ENCODE measurements at places on chromosomes 5 and 9.
A peak's percentile ranks its signal among the peaks of the same experiment; 100 is the strongest.

- no peak for DNase-seq
Observed at GRCh38 chr5:79474367-79475151, 39.4 kb downstream of the HOMER1 start.

GRCh38 chr9:37938121-37938891, 34.4 kb upstream of the SLC25A51 start:
- DNase-seq: no peak

DNA sequence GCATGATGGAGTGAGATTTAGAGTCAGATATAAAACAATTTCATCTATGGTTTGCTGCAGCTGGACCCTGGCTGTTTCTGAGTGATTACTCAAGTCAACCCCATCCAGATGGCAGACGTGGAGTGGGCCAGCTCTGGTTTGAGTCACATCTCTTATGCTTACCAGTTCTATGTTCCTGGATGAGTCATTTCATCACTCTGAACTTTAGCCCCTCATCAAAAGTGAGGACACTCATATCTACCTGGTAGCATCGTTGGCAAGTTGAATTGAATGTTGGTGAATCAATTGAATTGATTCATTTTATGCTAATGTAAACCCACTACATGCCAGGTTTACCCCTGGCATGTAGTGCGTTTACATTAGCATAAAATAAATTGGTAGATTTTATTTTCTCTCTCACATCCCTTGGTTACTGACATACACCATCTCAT, 176.4 kb downstream of the FGF18 start:
- no peak for DNase-seq

GRCh38 chr9:37329576-37329975, 92.9 kb upstream of the GRHPR start:
- DNase-seq: no peak

GRCh38 chr5:133364936-133365707, 247.2 kb downstream of the FSTL4 start:
- no peak for DNase-seq

- no peak for DNase-seq
Observed at GRCh38 chr5:171272996-171273970, 35.8 kb upstream of the TLX3 start.

DNA sequence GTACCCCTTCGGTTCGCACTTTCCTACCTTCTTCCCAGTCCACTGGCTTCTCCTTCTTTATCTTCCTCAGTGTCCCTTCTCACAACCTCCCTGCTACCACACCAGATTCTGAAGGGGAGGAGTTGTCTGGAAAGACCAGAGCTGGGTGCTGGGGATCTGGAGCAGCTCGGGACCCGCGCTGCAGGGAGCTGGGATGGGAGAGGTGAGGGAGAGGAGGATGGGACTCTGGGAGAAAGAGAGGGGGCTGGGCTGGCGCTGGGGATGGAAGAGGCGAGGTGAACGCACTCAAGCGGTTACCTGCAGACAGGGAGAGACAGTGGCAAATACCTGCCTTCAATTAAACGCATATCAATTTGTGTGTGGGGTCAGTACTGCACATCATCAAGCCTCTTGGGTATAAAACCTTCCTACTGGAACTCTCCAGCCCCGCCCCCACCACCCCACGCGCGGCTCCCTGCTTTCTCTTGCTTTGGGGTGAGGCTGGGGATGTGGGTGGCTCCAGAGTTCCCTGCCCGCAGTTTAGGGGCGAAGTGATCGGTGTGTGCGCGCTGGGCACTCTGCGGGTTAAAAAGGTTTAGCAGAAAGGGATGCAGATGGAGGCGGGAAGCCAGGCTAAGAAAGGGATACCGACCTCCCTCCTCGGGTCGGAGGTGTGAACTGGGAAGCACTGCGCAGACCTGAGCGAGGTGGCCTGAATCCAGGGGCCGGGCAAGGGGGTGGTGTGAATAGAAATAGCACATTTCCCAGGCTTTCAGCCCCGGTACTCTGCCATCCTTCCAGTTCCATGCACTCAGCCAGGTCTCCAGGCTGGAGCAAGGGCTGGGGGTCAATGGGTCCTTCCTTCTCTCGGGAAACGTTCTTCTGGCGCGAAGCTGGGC, 977 bp upstream of the PAM start:
- DNase-seq: no peak

GRCh38 chr5:69326365-69326764, 6.2 kb downstream of the CCDC125 start:
- DNase-seq: no peak

- DNase-seq: no peak
Observed at GRCh38 chr5:33981408-33982162, 2.9 kb downstream of the SLC45A2 start.

GRCh38 chr9:90803860-90804593, 2.4 kb downstream of the SYK start:
- DNase-seq: no peak

- no peak for DNase-seq
Observed at GRCh38 chr5:12242950-12243888, 339.0 kb upstream of the CTNND2 start.

GRCh38 chr5:34716986-34717385, 60.9 kb downstream of the RAI14 start:
- no peak for DNase-seq

- DNase-seq: no peak
Observed at GRCh38 chr5:173691931-173692330, 75.5 kb upstream of the BOD1 start.

DNA sequence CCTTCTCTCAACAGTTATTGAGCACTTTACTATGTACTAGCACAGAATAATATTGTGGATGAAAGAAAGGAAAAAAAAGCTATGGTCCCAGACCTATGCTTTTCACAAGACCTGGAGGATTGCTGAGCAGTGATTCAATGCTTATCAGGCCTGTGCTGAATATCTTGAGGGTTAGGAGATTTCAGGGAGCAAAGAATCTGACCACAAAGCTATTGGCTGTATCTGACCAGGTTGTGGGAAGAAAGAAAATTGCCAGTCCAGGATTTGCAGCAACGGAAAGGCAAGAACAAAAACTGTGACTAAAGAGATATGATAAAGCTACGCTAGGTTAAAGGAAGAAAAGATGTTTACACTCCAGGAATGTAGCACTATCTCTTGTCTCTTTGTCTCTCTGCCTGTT, 14.9 kb upstream of the MACIR start:
- no peak for DNase-seq

GRCh38 chr5:31866166-31866565, 227.2 kb downstream of the PDZD2 start:
- no peak for DNase-seq

DNA sequence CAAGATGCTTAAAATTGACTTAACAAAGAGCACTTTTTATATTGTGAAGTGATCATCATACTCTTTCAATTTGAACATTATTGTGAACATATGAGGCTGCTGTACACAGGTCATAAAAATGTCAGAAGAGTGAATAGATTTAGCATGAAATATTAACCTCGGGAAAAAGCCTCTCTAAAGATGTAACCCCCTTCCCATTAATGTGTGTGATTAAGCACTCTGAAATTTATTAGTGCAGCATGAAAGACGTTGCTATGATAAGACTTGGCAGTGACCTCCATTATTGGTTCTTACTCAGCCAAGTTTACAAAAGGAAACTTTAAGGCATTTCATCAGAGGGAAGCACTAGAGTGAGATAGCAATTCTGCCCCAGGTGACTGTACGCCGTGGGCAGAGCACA, 326.5 kb downstream of the NTRK2 start:
- no peak for DNase-seq

GRCh38 chr9:9004810-9005209, 1205.2 kb upstream of the DMAC1 start:
- no peak for DNase-seq

- no peak for DNase-seq
Observed at GRCh38 chr5:167814040-167814439, 477.4 kb upstream of the WWC1 start.

- peak; percentile 97 for DNase-seq
Observed at GRCh38 chr5:154858297-154858971, at the start of gene CNOT8. Gene CNOT8 (plus strand): TSS chr5:154858627. CDS start chr5:154863279, 4,652 bp downstream.

GRCh38 chr5:19950897-19951296, 37.1 kb downstream of the CDH18 start:
- DNase-seq: no peak

DNA sequence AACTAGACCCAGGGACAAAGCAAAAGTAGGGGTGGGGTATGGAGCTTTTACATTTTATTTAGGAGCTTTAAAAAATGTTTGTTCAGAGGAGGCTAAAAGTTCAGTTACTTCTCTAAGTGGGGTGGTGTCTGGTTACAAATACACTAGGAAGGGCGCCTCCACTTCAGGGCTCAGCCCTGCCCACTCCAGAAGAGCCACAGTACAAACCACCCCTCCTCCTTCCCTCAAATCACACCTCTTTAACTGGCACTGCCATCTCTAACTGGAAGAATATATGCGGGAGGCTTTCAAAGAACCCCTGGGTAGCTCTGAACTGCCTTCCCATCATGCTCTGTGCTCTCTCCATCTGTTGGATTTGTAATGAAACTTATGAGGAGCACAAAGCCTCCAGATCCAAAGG, 98.8 kb upstream of the NFIB start:
- no peak for DNase-seq

- DNase-seq: no peak
Observed at GRCh38 chr5:87916320-87916719, 352.3 kb downstream of the TMEM161B start.

DNA sequence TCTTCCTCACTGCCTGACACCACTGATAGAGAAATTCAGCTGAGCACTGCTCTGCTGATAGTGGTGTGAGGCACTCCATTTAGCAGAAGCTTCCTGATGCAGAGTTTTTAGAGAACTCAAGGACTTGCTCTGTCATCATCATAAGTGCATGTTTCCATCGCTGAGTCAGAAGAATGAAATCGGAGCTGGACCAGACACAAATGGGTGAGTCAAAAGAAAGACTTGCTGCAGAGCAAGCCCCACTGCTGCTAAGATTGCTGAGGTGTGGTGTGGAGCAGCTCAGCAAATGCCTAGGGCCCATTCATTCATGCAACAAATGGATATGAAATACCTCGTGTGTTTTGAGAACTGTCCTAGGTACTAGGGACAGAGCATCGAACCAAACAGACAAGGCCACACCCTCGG, 410.2 kb upstream of the SLC30A5 start:
- no peak for DNase-seq

GRCh38 chr9:131525643-131526565, 5.2 kb downstream of the UCK1 start:
- no peak for DNase-seq

GRCh38 chr9:94672811-94673487, 33.6 kb upstream of the FBP1 start:
- no peak for DNase-seq

- no peak for DNase-seq
Observed at GRCh38 chr9:12604164-12604821, 88.9 kb upstream of the TYRP1 start.

- no peak for DNase-seq
Observed at GRCh38 chr5:59291941-59292340, 601.6 kb downstream of the PDE4D start.

- DNase-seq: no peak
Observed at GRCh38 chr9:10366171-10366779, 246.5 kb downstream of the PTPRD start.

DNA sequence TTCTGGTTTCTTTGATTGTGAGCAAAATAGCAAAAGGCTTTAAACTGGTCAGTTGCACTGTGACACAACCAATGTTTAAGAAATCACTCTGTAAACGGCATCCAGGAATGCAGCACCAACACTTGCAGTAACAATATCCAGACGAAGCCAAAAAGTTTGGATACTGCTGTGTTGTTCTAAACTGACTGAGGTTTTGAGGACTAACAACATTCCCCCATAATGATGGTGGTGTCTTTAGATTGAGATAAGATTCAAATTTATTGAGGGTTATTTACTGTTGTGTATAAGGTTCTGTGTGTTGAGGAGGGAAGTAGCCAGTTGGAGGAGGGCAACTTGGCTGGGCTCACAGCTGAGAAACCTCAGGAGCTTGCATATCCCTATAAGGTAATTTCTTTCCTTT, 353.6 kb downstream of the BNC2 start:
- DNase-seq: no peak

GRCh38 chr9:91166796-91167366, 194.8 kb downstream of the AUH start:
- DNase-seq: no peak

DNA sequence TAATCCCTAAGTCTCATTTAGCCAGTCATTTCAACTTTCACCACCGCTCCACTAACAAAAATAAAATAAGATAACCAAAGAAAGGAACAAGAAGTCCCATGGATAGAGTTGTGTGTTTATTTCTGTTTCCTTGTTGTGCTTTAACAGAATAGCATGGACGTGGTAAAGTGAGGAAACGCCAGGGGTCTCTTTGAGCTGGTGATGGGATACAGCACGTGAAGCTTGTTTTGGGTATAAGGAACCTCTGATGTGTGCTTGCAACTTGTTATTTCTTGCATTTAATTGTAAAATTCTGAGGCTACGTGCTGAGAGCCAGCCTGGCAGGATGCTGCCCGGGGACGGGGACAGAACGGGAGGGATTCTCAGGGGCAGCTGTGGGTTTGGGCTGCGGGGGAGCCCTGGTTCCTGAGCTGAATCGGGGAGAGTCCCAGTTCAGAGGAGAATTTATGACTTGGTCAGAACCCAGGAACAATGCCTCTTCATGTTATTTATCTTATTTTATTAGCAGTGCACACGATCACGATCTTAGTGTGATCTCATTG, 63.4 kb downstream of the ANKRD33B start:
- DNase-seq: no peak

GRCh38 chr9:82436475-82436874, 447.9 kb downstream of the SPATA31D1 start:
- DNase-seq: no peak

GRCh38 chr5:156640691-156641241, 209.3 kb upstream of the PPP1R2B start:
- DNase-seq: no peak

DNA sequence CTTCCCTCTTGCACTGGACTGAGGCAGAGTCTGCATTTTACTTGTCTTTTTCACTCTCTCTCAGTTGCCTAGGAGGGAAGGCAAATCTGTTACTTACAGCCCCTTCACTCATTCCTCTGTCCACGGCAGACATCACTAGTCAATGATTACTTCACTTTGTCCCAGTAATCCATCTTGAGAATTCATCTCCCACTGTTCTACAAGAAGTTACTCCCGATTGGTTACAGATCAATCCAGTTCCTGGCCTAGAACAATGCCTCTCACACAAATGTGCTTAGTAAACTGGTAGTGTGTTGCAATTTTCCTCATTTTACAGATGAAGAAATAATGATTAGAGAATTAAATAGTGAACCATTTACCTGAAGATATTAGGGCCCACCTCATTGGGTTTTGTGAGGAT, 49.7 kb upstream of the SPATA31D4 start:
- DNase-seq: no peak

DNA sequence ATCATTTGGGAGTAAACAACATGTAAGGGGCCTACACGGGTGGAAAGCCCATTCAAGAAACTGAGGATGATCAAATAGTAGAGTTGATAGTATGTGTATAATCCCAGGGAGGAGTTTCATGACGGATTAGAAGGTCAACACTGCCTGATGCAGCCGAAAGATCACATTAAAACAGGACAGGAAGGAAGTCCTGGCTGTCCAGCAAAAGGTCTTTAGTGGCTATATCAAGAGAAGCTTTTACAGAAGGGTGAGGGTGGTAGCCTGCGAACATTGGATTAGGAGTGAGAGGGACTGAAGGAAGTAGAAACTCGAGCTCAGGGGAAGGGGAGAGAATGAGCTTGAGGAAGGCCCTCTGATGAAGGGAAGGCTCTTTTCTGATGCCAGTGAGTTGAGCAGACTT, 36.0 kb downstream of the DOCK8 start:
- no peak for DNase-seq
